Thoracic aorta (tissue), 2 donors: ENCODE measurements at places on chromosomes 11 and 22. TPM values are rescaled to one million over a fixed set of nuclear protein-coding genes. Genes with fewer than 3 reads are reported as not detected.

IRAG1 gene
- total RNA-seq = 281 TPM

CNGA4 gene
- total RNA-seq = not detected

OR52B2 gene
- not detected for total RNA-seq

KCNJ1 gene
- not detected for total RNA-seq

C22orf42 gene
- total RNA-seq = not detected

RAB3IL1 gene
- 20.8 TPM for total RNA-seq

WDR74 gene
- total RNA-seq = 55.2 TPM

ZNF280A gene
- total RNA-seq = not detected
